ENCODE measurements at places on chromosomes 6 and 20.

DNA sequence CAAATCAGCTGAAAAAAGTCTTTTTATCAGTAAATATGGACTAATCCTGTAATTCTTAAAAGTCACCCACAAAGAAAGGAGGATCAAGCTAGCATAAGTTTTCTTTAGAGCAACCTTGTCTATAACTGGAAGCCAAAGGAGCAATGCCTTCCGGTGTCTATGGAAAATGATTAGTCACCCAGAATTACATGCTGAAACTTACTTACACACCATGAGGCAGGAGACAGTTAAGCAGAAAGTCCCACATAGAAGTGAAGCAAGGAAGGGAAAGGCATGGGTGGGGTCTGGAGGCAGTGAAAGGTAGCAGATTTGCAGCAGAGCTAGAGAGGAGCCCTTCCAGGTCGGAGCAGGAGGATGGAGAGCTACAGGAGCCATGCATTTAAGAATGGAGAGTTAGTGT, 153.7 kb upstream of the RIPOR2 start:
- no peak for DNase-seq

DNA sequence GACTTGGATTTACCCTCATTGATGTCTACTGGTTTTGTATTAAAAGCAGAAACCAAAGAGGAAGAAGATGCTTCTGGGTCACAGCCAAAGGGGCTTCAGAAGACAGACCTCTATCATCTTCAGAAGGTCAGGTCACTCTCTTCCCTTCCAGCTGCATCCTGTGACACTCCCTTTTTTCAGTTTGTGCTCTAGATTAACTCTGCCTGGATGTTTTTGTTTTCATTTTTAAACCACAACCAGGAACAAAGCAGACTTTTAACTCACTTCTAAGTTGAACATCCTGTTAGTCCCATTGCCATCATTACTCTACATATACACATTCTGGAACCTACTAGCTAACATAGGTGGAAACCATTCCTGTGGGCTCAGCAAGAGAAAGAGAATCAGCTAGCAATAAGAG, 45.2 kb downstream of the AKIRIN2 start:
- no peak for DNase-seq

- DNase-seq, result no peak
Measured at GRCh38 chr6:125974214-125974866, 12.0 kb upstream of the TRMT11 start.

DNA sequence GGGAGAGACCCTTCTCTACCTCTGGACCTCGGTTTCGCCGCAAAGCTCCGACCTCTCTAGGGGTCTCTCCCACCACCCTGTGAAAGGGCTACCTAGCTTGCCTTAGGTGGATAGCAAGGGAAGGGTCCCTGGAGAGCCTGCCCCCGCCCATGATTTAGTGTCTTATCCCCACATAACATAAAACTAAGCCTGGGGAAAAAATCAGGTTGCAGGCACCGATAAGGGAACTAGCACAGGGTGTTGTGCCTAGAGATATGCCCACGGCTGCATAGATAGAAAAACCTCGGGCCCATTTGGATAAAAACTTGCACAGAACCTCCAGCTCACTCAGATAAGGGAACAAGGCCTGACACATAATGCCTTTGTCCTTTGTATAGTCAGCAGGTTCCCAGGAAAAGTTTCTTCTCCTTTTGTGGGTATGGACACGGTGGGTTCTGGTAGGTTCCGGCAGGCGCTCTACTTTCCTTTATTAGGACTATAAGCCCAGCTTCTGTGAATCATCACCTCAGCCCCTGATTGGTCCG, 846 bp downstream of the ZSCAN31 start:
- DNase-seq, result no peak

DNA sequence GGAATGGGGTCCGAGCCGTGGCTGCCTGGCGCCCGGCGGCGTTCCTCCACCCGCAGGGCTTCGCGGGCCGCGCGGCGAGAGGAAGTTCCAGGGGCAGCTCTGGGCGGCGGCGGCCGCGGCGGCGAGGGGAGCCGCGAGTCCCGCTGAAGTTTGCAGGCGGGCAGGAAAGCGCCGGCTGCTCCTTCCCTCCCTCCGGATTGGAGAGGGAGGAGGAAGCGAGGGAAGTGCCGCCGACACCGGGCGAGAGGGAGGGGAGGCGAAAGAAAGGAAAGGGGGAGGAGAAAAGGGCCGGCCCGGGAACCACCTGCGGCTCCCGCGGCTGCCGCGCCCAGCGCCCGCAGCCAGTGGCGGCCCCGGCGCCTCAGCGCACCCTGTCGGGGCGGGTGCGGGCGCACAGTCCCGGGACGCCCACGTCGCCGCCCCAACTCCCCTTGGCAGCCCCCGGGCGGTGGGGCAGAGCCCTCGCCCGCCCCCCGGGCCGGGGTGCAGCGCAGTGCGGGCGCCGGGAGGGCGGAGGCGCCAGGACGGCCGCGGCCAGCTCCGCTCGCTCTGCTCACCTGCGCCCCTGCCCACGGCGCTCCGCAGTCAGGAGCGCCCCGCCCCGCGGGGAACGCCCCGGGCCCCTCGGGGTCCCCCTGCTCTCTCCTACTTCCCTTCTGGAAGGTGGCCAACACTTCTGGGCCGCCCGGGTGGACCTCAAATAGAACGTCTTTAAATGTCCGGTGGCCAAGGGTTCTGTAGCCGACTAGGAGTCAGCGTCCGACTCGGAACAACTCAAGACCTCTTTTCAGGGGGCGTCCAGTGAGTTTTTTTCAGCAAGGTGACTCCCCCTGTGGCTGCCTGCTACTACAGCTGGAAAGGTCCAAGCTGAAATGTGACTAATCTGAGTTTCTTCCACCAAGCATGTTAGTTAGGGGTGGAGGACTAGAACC, 80.3 kb upstream of the CCDC28A start:
- peak; percentile 18 for DNase-seq

- DNase-seq, result peak; percentile 47
Measured at GRCh38 chr20:35207950-35208611, 18.4 kb upstream of the MMP24 start.

- DNase-seq, result no peak
Measured at GRCh38 chr6:27494987-27495385, 22.1 kb upstream of the ZNF184 start.

GRCh38 chr6:170165085-170165470, 125.8 kb downstream of the DLL1 start:
- DNase-seq, result no peak

GRCh38 chr6:167840526-167841179, 13.9 kb downstream of the AFDN start:
- DNase-seq, result no peak
